AG04450 (cell line): ENCODE measurements at places on chromosomes 12 and 14.

DNA sequence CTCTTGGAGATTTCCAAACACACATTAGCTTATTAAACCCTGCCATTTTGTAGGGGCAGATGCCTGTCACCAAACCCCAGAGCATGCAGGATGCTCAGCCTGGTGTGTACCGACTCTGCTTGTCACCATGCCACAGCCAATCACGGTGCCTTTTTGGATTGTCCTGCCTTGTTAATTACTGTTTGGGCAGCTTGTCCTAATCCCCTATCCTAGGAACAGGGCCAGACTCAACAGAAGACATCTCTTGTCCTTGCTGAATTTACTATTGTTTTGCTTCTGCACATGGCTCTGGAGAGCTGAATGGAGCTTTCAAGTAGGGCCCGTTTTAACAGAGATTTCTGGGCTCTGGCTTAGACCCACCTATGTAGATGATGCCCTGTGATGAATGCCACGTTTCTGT, 388.5 kb downstream of the AACS start:
- no peak for DNase-seq

DNA sequence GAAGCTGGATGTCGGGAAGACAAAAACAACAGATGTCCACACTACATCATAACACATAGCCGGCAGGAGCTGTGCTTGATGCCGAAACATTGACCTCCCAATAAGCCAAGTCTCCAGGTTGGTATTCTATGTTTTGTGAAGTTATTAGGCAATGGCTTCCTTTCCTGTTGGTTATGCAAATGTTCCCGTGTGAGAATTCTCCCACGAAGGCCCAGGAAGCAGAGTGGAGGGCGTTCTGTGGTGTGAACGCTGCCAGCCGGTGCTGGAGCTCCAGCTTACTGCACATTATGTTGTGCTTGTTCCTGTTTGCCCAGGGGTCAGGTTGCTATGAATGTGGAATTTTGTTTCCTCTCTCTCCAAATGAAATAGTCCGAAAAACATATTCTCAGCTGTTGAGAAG, 156.4 kb upstream of the HMGA2 start:
- no peak for DNase-seq

DNA sequence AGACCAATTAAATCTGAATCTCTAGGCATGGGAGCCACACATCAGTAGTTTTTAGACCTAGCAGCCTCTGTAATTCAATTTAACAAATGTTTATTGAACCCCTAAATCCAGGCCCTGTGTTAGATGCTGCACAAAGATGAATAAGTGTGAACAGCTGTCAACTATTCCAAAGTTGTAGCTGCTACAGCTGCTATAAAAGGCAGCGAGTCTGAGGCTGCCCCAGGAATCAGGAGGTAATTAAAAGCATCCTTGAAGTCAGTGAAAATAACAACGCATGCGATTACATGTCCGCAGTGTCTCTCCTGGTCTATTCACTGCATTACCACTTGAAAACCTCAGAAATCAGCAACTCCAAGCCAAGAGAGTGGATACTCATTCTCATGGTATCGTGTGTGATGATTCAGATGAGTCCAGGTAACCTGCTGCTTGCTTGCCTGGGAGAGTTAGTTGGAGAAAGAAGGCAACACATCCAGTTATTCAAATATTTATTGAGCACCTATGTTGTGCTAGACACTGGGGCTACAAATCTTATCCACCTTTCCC, 34.9 kb upstream of the DDHD1 start:
- DNase-seq, result no peak

- no peak for DNase-seq
These were observed 87.9 kb downstream of the DAD1 start for GRCh38 chr14:22500954-22501726.

DNA sequence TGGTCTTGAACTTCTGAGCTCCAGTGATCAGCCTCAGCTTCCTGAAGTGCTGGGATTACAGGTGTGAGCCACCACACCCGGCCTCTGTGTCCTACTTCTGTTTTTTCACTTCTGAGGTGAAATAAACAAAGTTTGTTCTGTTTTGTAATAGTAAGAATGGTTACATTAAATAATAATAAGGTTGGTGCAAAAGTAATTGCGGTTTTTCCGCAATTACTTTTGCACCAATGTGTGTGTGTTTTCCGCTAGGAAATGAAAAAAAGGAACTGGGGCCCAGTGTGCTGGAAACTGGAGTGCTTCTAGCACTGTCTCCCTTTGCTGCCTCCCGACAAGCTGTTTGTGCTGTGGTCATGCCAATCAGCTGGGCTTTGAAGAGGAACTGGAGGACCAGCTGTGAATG, 140.9 kb downstream of the NTS start:
- no peak for DNase-seq

- no peak for DNase-seq
These were observed 22.9 kb upstream of the RASSF8 start for GRCh38 chr12:25935355-25936144.

GRCh38 chr12:29816874-29817725, 33.4 kb upstream of the TMTC1 start:
- DNase-seq, result no peak

GRCh38 chr12:112151766-112152541, 26.6 kb downstream of the TRAFD1 start:
- no peak for DNase-seq
